T-helper 2 cell (primary cell): ENCODE measurements at places on chromosomes 3 and 15.

- DNase-seq = no peak
Observed at GRCh38 chr3:59235634-59236012, 185.8 kb upstream of the CFAP20DC start.

- no peak for DNase-seq
Observed at GRCh38 chr3:73813291-73813690, 188.6 kb upstream of the PDZRN3 start.

DNA sequence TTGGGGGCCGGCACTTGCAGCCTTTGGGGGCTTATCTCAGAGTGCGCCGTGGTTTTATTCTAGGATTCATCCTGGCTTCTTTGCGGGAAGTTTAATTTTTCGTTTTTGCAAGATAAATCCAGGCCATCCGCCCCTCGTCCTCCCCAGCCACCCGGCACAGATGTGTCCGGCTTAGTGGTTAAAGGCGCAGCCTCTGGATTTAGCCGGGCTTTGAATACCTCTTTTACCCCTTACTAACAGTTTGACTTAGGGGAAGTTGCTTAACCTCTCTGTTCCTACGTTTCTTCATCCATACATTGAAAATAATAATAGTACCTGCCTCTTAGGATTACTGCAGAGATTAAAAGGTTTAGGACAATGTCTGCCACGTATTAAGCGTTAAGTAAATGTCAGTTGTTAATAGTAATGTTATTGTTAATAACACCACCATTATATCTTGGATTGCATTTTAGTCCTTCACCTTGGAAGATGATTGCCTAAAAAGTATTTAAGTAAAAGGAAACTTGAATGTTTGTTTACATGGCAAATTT, 714 bp downstream of the ECT2 start:
- DNase-seq = no peak

- no peak for DNase-seq
Observed at GRCh38 chr15:45165536-45165935, 22.2 kb downstream of the SHF start.

- no peak for DNase-seq
Observed at GRCh38 chr15:101138913-101139880, 112.7 kb downstream of the CHSY1 start.

- no peak for DNase-seq
Observed at GRCh38 chr15:26280281-26280680, 417.2 kb upstream of the ATP10A start.

GRCh38 chr3:190566043-190566933, 52.4 kb downstream of the IL1RAP start:
- no peak for DNase-seq

- no peak for DNase-seq
Observed at GRCh38 chr15:51908316-51908715, 63.3 kb downstream of the LEO1 start.

GRCh38 chr3:139136469-139137202, 91.9 kb upstream of the PRR23C start:
- no peak for DNase-seq

DNA sequence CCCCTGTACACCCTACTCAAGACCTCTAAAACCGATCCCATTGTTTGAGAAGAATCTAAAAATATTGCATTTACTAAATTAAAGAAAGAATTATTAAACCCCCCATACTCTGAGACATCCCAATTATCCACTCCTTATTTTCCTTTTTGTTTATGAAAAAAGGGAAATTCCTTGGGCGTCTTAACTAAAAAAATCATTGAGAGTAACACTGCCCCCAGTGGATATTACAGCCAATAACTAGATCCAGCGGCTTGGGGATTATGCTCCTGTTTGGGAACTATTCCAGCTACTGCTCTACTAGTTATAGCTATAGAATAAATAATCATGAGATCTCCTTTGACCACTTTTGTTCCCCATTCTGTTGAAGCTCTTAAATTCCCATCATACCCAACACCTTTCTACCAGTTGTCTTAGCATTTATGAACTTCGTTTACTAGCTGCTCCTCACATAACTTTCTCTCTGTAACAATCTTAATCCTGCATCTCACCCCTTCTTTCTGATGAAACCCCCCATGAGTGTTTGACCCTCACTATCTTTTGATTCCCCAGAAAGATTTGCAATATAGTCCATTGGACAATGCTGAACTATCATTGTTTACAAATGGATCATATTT, 12.7 kb upstream of the CFAP91 start:
- DNase-seq = no peak

GRCh38 chr3:175398676-175399075, 539.5 kb downstream of the NAALADL2 start:
- no peak for DNase-seq

- no peak for DNase-seq
Observed at GRCh38 chr3:44070841-44071546, 170.7 kb upstream of the TOPAZ1 start.

- DNase-seq = no peak
Observed at GRCh38 chr15:27746401-27746955, 352.6 kb downstream of the OCA2 start.
